ENCODE measurements at places on chromosomes 11 and 22. TPM values are rescaled to one million over a fixed set of nuclear protein-coding genes. Genes with fewer than 3 reads are reported as not detected.

- no peak for DNase-seq
Observed at GRCh38 chr22:30033901-30034300, 46.4 kb upstream of the HORMAD2 start.

GRCh38 chr11:58652726-58653280 is 30.3 kb downstream of the CNTF start:
- DNase-seq: no peak

Gene CNTF
- 3.2 TPM for total RNA-seq

Gene APOL6
- 7.8 TPM for total RNA-seq

- no peak for DNase-seq
Observed at GRCh38 chr22:42376711-42377554, 55.3 kb downstream of the NFAM1 start.

DNA sequence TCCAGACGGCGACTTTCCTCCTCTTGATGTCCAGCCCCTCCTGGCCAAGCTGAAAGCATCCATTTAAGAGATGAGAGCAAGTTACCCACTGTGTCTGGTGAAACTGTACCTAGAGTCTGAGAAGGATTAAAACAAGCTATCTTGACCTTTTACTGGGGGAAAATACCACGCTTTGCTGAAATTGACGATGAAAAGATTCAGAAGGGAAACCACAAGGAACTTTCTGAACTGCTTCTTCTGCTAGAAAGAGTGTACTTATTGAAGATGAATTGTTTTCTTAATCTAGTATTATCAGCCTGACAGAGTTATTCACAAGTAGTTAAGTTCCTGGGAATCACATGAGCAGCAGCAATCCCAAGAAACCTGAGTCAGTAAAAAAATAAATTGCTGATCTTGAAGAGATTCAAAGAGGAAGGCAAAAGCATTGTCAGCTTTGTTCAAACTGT is 13.1 kb upstream of the MS4A6A start:
- no peak for DNase-seq

Gene SMIM38
- total RNA-seq: not detected

GRCh38 chr11:104105155-104105554 is 58.8 kb downstream of the PDGFD start:
- DNase-seq: no peak

- DNase-seq: no peak
Observed at GRCh38 chr22:37624017-37624365, 15.4 kb downstream of the GGA1 start.

DNA sequence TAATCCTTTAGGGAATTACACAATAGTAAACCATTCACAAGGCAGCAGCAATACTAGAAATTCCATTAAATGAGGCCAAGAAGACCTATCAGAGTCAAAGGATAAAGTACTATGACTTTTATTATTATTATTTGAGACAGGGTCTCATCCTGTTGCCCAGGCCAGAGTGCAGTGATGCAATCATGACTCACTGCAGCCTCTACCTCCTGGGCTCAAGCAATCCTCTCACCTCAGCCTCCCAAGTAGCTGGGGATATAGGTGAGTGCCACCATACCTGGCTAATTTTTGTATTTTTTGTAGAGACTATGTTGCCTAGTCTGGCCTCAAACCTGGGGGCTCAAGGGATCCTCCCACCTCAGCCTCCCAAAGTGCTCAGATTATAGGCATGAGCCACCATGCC is 51.8 kb downstream of the TTC28 start:
- no peak for DNase-seq

- DNase-seq: no peak
Observed at GRCh38 chr11:17173332-17173731, 34.5 kb downstream of the PIK3C2A start.

- DNase-seq: no peak
Observed at GRCh38 chr22:50544078-50544745, 1.5 kb upstream of the KLHDC7B start.

DNA sequence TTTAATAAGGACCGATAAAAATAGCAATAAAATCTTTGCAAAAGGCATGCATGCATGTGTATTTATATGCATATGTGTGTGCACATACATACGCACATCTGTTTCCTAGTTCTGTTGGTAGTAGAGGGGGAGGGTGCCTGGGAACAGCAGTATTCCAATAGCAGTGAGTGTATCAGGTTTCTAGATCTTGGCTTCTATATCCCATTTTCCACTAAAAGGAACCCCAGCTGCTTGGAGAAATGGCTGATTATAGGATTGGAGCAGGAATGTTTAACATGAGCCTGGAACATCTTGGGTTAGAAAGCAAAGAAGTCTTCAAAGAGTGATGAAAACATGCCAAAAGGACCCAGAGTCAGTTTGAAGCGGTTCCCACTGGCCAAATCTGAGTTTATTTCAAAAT is 21.0 kb downstream of the TNRC6B start:
- no peak for DNase-seq

DNA sequence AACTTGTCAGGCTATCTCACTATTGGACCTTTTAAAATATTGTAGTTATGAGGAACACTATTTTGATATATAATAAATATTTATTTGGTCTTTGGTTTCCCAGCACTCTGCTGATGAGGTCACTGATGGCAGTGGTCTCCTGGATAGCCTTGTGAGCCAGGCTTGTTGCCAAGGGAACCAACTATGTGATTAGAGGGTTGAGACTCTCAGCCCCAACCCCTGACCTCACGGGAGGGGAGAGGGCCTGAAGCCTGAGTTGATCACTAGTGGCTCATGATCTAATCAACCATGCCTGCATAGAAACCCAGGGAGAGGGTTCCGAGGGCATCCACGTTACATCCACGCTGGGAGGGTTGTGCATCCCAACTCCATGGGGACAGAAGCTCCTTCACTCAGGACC is 10.8 kb downstream of the PANX1 start:
- DNase-seq: no peak
